Stimulated activated CD4-positive, alpha-beta T cell treated with anti-CD3 and anti-CD28 coated beads, Interleukin-2, amount 100 ng/mL, for 24 hours (primary cell): ENCODE measurements at places on chromosomes 11 and 22.

GRCh38 chr22:50587407-50587806 lies 4.8 kb upstream of the CHKB start:
- DNase-seq, result no peak

GRCh38 chr11:86152006-86152862 lies 83.3 kb upstream of the PICALM start:
- no peak for DNase-seq

GRCh38 chr11:118170882-118171268 lies 5.6 kb downstream of the SCN2B start:
- no peak for DNase-seq

DNA sequence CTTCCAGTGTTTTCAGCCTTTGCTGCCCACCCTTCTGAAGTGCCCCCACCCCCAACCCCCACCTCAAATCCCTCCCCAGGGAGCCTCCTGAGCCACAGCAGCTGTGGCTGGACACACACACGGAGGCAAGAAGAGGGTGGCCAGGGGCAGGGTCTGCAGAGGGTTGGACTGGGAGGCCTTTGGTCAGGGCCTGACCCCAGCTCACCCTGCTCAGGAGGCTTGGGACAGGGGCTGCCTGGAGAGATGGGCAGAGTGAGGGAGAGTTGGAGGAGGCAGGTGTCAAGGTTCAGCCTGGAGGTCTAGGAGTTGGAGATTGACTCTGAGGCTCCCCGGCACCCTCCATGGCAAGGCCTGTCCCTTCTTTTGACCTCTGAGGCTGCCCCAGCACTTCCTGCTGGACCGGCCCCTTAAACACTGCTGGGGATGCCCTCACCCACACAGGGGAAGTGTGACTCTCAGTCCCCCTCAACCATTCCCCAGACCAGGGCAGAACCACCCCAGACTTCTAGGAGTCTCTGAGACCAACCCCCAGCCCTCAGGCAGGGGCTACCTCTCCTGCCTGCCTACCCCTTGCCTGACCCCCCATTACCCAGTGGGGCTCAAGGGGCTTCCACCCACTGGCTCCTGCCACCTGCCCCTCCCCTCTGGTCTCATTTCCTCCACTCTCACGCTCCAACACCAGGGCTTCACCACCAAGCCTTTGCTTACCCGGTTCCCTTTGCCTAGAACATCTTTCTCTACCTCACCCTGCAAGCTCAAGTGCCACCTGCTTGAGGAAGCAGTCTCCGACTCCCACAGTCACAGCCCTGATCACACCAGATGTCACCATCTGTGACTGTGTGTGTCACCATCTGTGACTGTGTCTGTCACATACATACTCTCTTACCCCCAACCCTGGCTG lies 8.6 kb downstream of the ARAP1 start:
- DNase-seq, result no peak

DNA sequence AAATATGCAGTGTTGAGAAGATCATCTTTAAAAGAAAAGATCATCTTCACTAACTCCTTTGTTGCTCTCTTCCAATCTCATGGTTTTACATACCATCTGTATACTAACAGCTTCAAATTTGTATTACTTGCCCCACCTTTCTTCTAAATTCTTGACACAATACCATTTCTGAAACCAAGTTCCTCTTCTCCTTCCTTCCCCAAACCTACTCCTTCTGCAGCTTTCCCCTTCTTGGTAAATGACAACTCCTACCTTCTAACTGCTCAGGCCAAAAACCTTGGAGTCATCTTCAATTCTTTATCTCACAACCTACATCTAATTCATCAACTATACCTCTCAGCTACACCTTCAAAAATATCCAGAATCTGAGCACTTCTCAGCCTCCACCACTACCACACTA lies 9.3 kb downstream of the PRCP start:
- DNase-seq, result no peak
